ENCODE measurements at places on chromosomes 12 and 14.

DNA sequence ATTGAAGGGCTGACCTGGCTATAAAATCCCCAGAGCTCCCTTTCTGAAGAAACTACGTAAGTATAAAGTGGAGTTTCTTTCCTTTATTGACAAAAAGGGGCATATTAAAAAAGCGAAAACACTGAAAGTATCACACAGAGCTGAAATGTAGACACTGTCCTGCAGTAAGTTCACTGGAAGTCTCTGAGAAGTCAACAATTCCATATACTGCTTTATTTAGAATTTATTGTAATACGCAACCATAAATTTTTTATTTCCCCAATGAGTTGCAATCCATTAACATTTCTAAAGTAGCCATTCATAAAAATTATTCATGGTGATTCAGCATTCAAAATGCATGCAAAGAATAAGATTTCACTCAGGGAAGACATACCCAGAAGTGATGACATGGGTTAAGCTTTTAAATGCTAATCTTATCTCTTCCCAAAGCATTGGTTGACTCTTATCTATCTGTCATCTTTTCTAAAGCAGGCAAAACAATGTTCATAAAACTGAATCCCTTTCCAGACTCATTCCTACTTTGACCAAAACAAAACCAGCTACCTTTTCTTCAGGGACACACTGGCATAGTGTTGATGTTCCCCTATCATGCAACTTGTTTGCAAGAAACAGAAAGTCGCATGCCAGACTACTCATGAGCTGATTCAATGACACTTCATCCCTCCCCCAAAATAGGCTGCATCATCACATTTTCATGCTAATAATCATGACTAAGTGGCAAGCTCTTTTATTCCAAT, 17.3 kb downstream of the KITLG start:
- no peak for DNase-seq

- no peak for DNase-seq
Observed at GRCh38 chr12:52622349-52622748, 4.0 kb upstream of the KRT73 start.

DNA sequence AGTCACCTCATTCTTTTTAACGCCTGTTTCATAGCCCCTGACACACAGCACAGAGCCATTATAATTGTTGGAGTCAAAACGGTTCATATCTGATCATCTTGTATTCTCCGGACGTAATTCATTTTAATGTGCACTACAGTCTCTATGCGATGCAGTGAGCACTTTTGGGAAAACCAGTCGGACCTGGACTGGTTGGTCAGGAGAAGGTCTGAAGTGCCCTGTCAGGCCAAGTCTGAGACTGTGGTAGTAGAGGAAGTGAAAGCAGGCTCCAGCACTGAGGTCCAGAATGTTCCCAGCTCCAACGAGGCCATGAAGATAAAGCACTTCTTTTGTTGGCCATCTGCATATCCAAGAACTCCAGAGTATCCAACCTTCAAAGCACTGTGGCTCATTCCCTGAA, 117.1 kb upstream of the NCOR2 start:
- DNase-seq: no peak

DNA sequence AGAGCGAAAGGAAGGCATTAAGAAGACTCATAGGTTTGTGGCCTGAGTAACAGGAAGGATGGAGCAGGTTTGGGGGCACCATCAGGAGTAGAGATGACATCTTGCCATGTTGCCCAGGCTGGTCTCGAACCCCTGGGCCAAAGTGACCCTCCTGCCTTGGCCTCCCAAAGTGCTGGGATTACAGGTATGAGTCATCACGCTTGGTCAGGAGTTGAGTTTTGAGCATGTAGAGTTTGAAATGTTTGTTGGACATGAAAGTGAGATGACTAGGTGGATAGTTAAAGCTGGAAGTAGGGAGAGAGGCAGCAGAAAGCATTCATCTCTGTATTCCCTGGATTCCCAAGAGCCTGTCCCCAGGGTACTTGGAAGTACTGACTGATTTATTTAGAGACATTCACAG, 112.6 kb downstream of the ERC1 start:
- DNase-seq: no peak

DNA sequence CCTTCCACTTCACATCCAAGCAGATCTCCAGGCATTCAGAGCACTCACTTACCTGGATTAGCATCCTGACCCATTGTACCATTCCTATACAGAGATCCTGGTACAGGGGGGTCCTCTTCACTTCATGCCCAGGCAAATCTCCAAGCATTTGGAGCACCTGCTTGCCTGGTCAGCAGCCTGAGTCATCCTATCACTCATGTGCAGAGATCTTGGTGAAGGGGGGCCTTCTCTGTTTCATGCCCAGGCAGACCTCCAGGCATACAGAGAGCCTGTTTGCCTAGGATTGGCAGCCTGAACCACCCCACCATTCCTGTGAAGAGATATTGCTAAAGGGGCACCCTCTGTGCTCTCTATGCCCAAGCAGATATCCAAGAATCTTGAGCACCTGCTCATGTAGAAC, 111.1 kb upstream of the CCDC175 start:
- no peak for DNase-seq

DNA sequence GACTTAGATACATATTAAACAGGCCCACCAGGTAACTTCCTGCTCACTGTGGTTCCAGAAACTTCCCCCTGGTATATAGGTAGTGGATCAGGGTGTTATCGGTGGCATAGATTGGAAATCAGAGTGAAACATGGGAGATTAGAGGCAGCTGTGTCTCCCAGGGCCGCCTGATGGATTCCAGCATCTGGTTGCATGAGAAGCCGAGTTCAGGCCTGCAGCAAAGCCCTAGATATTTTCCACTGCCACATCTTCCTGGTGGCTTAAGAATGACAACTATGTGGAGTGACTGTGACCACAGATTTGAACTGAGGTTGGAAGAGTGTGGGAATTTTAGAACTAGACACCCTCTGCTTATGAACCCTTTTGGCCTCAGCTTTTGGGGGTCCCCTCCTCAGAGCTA, 184.8 kb upstream of the NTF3 start:
- no peak for DNase-seq

DNA sequence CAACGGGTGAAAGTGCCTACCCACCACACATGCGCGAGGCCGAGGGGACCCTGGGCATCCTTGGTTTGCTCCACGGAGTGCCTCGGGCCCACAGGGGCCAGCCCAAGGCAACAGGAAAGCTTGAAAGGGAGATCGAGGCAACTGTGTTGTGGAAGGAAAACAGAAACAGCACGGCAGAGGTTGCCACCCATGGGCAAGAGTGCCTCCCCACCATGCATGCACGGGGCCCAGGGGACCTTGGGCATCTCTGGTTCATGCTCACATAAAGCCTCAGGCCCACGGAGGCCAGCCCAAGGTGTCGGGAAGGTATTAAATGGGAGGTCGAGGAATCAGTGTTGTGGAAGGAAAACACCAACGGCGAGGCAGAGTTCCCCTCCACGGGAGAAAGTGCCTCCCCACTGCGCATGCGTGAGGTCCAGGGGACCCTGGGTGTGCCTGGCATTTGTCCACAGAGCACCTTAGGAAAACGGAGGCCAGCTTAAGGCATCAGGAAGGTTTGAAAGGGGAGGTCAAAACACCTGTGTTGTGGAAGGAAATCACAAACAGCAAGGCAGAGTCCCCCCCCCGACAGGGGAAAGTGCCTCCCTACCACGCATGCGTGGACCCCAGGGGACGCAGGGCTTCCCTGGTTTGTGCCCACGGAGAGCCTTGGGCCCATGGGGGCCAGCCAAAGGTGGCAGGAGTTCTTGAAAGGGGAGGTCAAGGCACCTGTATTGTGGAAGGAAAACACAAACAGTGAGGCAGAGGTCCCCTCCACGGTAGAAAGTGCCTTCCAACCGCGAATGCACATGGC, 367.3 kb downstream of the ALG10 start:
- DNase-seq: no peak

- DNase-seq: no peak
Observed at GRCh38 chr12:43273467-43273866, 278.5 kb downstream of the ADAMTS20 start.

DNA sequence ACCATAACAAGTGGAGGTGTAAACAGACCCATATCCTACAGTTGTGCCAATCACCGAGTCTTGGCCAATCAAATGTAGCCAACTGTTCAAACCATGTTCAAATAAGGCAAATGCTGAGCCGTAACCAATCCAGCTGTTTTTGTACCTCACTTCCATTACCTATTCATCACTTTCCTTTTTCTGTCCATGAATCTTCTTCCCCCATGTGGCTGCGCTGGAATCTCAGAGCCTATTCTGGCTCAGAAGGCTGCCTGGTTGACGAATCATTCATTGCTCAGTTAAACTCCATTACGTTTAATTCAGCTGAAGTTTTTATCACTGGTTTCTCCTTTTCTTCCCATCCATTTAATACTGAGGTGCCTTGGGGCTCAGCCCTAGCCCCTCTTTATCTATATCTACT, 71.1 kb downstream of the TBC1D30 start:
- no peak for DNase-seq

- DNase-seq: no peak
Observed at GRCh38 chr12:129966146-129966995, 62.5 kb upstream of the TMEM132D start.

- no peak for DNase-seq
Observed at GRCh38 chr14:89566644-89567415, 149.8 kb upstream of the FOXN3 start.

GRCh38 chr12:107196681-107197080, 103.3 kb upstream of the CRY1 start:
- no peak for DNase-seq

DNA sequence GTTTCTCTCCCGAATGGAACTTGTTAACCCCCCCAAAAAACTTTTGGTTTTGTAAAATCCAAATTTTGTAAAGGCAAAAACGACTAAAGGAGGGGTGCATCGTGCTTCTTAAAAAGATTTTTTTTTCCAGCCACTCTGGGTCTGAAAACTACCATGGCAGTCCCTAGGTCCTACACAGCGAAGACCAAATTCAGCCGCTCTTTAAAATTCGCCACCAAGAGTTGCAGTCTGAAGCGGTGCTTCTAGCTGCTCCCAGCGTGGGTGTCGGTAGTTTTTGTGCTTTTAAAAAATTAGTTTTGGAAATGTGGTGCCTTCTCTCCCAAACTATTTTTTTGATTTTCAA, 873 bp upstream of the GSC start:
- DNase-seq: peak; percentile 15

DNA sequence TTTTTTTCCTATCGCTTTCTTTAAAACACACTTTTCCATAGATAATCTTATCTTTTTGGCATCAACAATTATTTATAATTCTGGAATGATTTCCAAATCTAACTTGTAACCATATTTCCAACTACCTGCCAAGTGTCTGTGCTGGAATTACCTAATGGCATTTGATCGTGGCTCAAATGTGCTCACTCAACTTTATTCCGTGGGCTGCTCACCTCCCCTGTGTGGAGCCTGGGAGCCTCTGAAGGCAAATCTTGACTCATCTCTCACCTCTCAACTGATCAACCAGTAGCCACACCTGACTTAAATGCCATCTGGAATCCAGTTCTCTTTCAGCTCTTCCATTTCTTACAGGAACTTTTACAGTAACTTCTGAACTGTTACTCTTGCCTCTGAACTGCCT, 608.6 kb downstream of the DIO2 start:
- DNase-seq: no peak

- no peak for DNase-seq
Observed at GRCh38 chr12:114425031-114425626, 19.2 kb upstream of the TBX5 start.

- DNase-seq: no peak
Observed at GRCh38 chr12:60035835-60036234, 440.0 kb downstream of the SLC16A7 start.

DNA sequence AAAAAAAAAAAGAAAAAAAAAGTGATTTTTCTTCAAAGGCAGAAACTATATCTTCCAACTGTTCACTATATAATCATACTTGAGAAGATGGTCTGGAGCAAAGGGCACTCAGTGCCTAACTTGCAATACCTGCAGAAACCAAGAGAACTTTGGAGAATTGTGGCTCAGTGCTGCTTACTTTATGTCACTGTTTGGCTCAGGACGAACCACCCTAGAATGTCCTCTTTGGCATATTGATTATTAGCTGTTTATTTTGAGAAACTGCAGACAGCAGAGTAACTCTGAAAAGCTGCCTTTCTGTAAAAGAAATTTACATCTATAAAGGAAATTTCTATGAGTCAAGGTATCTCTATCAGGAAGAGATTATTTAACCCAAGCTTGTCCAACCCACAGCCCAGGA, 100.2 kb downstream of the BBS10 start:
- DNase-seq: no peak

GRCh38 chr12:26122681-26123481, 2.0 kb downstream of the BHLHE41 start:
- DNase-seq: peak; percentile 90

GRCh38 chr12:78236264-78236663, 405.6 kb downstream of the NAV3 start:
- no peak for DNase-seq

DNA sequence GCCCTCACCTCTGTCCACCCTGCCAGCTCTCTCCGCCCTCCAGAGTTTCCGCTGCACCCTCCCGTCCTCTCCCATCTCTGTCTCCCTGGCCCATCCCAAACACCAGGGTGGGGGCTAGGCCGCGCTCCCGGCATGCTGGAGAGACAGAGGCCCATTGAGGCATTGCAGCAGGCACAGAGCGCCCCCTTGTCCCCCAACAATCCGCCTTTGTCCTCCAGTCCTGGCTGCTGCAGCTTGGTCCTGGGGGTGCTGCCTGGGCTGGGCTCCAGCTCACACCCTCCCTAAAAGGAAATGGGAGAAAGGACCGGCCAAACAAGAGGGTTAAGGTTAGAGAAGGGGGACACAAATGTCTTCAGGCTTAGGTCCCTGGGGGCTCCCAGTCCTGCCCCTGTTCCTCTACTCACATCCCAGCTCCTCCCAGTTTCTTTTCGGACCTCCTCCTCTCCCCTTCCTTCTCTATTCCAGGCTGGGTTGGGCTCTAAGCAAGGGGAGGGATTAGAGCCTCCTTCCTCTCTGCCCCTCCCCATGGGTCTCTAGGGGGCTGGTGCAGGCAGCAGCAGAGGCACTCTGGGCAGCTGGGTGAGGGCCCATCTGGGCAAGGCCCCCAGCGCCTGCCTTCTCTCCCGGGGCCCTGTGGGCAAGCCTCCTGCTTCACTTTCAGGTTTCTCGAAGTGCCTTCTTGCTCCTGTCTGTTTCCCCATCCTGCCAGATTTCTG, at the start of gene CMTM5:
Gene CMTM5, plus strand, starts transcription at position 565 of the 716 bp plus-strand sequence. CDS start 206 bp downstream, outside the sequence.
- peak; percentile 89 for DNase-seq

DNA sequence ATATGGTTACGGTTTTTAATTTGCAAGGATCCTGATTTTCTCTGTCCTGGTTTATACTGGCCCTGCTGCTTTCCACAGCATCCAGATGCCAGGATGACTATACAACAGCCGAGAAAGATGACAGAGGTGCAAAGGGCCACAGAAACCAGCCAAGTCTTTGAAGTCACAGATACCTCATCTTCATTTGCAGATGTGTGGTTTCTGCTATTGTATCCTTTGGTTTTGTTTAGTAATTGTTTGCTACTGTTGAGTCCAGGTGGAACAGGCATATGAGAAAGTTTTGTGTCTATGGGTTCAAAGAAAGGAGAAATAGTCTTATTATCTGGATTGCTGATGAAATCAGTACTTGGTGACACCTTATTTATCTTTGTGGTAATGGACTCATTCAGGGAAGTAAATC, 17.3 kb upstream of the KLHL42 start:
- DNase-seq: no peak

GRCh38 chr12:8088574-8088973, 6.5 kb downstream of the NECAP1 start:
- DNase-seq: no peak

- no peak for DNase-seq
Observed at GRCh38 chr12:103392722-103393121, 103.0 kb downstream of the C12orf42 start.

- DNase-seq: no peak
Observed at GRCh38 chr14:65704850-65705249, 292.3 kb downstream of the FUT8 start.

GRCh38 chr14:47539031-47539461, 136.4 kb downstream of the MDGA2 start:
- DNase-seq: no peak
